ENCODE measurements at places on chromosomes 16 and 17.

- DNase-seq = no peak
Observed at GRCh38 chr17:17813055-17813724, 23.6 kb downstream of the SREBF1 start.

DNA sequence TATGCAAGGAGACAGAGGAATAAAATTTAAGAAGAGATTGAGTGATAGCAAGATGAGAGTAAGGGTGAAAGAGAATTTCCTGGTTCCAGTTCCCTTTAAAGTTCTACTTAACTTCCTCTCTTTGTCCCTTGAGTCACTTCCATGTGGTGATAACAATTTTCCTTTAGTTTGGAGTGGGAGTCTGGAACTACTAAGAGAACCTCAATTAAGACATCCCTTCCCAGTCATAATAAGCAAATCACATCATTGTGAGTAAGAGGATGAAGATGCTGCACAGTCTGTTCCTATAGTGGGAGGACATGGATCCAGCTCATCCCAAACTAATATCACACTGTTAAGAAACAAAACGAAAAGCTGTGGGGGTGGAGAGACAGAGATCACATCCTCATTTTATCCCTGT is 24.4 kb downstream of the TBX21 start:
- DNase-seq = no peak

GRCh38 chr16:72963533-72964315 is 84.2 kb downstream of the ZFHX3 start:
- no peak for DNase-seq

DNA sequence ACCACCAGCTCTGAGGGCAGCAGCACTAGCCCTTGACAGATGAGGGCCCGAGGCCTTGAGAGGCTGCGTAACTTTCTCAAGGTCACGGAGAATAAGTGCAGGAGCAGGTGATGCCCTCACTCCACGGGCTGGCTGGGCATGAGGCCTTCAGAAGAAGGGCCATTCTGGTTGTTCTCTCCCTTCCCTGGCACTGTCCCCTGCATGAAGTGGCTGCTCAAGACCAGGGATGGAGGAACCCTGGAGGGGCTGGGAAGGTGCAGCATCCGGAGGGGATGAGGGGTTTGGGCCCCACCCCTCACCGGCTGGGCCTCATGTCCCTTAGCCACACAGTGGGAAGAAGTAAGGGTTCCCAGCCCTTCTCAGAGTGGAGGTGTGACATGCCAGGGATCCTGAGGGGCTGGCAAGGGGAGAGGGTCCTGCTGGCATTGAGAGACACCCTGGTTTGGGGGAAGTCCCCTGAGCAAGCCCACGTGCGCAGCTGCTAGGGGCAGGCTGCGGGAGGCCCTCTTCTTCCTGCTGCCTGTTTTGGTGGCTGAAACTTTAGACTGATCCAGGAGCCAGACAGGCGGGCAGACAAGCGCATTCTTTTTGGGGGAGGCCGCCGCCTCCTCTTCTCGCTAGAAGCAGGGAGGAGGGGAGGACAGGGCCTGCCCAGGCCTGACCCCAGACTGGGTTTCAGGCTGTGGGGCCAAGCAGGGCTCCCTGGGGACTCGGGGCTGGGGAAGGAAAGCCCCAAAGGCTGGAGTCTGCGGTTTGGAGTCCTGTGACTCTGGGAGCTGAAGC is 74.0 kb downstream of the N4BP1 start:
- DNase-seq = no peak

Data from hypothalamus (tissue), 51 donors.